ENCODE measurements at places on chromosomes 5 and 9.

- DNase-seq = no peak
Measured at GRCh38 chr9:126647585-126648411, 34.1 kb downstream of the LMX1B start.

DNA sequence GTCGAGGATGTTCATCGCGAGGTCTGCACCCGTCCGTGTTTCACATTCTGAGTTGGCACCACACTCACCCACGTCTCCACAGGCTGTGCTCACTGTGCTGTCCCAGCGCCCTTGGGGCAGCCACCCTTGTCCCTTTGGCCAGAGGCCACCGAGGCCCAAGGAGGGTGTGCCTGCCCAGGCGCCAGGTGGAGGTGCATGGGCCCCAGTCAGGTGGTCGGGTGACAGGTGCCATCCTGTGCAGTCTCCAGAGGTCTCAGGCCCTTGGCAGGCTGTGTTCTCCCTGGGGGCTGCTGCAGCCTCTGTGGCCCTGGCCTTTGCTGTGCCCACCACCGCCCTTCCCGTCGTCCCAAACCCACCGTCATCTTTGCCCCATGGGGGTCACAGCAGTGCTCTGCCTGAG, 12.4 kb downstream of the MAN1B1 start:
- no peak for DNase-seq

DNA sequence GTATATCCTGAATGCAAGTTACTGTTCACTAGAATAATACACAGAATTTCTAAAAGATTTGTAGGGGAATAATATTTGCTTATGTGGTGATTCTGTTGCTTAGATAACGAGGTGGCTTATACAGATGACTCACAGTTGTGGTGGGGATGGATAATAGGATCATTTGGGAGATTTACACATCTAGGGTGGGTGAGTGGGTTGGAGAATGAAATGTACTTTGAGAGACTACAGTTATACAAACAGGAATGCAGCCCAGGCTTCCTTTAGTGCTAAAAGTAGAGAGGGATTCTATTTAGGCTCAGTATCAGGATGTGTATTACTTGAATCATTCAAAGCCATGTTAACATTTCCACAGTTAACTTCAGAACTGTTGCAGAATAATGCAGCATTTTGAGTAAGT, 1.8 kb downstream of the CTXN3 start:
- DNase-seq = peak; percentile 88

- DNase-seq = no peak
Measured at GRCh38 chr5:167036585-167036984, 1254.9 kb upstream of the WWC1 start.

GRCh38 chr9:113854310-113854709, 21.8 kb upstream of the ZNF618 start:
- no peak for DNase-seq

GRCh38 chr5:149667084-149667828, 62.9 kb upstream of the PPARGC1B start:
- DNase-seq = no peak

DNA sequence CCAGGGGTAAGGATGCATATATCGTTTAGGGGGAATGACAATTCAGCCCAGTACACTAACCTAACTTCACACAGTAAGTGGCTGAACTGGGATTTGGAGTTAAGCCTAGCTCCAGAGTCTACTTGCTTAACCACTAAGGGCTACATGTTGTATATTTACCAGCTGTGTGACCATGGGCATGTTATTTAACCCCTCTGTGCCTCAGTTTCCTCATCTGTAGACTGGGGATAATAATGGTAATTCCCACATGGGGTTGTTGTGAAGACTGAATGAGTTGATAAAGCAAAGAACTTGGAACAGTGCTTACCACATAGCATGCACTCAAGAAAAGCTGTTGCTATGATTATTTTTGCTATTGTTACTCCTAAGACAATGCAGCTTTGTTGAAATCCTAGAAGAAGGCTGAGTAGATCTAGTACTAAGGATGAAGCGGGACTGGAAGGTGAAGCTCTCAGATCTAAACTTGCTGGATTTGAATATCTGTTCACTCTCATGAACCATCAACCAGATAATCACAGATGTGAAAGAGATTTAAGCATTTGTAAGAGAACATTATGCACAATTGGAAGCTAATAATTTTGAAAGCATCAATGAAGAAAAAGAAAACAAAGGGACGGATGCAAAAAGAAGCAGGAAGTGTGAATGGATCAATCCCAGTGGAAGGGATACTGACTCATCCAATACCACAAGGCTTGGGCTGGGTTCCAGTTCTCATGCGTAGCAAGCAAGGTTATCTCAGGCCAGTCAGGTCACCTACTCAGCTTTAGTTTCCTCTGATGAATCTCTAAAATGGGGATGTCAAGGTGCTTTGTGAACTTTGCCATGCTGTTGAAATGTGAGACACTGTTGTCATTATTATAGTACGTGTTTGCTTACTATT, 78.5 kb upstream of the TBC1D2 start:
- no peak for DNase-seq

DNA sequence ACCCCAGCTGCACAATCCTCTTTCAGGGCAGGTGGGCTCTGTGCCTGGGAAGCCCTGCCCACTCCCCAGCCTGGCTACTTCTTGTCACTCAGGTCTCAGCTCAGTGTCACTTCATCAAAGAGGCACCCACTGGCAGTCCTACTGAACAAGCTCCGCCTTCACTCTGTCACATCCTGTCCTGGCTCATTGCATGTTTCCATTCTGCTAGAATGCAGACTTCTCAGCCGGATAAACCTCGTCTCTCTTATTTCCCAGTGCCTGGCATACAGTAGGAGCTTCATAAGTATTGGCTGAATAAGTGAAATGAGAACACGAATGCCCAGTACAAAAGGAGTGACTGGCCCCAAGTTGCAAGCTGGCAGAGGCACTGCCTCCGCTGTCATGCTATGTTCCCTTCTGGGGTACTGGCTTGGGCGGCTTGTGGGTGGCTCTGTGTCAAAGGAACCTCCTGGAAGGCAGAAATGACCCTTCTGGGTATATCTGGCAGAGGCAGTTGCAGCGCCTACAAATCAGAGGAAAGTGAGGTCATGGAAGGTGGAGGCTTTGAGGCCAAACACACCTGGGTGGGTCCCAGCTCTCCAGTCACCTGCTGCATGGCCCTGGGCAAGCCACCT, 98.3 kb upstream of the PHYKPL start:
- no peak for DNase-seq
